Esophagus mucosa (tissue), 1 donor: ENCODE measurements at places on chromosomes 5 and 9. TPM values are rescaled to one million over a fixed set of nuclear protein-coding genes. Genes with fewer than 3 reads are reported as not detected.
A peak's percentile ranks its signal among the peaks of the same experiment; 100 is the strongest.

DNA sequence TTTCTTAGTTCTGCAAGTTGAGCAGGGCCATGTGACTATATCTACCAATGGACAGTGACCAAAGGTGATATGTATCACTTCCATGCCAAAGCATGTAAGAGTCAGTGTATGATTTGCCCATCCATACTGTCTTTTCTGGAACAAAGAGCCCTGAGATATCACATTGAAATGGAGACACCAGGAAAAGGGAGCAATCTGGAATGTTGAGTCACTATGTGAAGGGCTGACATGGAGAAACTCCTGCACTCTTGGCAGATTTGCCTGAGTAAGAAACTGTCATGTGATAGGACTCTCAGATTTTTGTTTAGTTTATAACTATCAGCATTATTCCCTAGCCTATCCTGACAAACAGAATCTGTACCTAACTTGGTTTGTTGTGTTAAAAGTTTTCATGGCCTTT is 29.8 kb upstream of the TMEM161B start:
- no peak for ATAC-seq

- ATAC-seq, result no peak
These were observed 4.7 kb downstream of the ADGRD2 start for GRCh38 chr9:124454791-124455443.

GRCh38 chr9:134971196-134971595 is 53.5 kb upstream of the FCN1 start:
- ATAC-seq, result no peak

GRCh38 chr9:134861595-134862334 is 18.8 kb upstream of the FCN2 start:
- no peak for ATAC-seq

DNA sequence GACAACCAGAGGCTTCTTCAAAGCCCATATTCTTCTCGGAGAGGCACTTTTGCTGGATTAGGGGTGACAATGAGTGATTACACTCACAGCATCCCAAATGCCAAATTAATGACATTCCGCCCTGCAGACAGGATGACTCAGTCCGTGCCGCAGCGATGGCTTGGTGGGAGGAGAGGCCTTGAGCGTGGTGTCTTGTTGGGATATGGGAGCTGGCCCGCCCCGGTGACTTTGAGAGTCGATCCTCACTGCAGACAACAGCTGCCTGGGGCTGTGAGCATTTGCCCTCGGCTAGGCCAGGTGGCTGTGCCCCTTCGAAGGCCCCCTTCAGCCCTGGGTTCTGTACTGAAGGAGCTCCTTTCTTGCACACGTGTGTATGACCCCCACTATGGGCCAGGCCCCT is 29.8 kb downstream of the OLFM1 start:
- peak; percentile 61 for ATAC-seq

GRCh38 chr9:136991993-136992818 is at the start of gene PAXX:
TSS of gene PAXX (plus strand) at chr9:136992422. CDS start at chr9:136992444, 22 bp downstream.
- peak; percentile 77 for ATAC-seq

Gene RHOBTB3
- 3.6 TPM for total RNA-seq

DNA sequence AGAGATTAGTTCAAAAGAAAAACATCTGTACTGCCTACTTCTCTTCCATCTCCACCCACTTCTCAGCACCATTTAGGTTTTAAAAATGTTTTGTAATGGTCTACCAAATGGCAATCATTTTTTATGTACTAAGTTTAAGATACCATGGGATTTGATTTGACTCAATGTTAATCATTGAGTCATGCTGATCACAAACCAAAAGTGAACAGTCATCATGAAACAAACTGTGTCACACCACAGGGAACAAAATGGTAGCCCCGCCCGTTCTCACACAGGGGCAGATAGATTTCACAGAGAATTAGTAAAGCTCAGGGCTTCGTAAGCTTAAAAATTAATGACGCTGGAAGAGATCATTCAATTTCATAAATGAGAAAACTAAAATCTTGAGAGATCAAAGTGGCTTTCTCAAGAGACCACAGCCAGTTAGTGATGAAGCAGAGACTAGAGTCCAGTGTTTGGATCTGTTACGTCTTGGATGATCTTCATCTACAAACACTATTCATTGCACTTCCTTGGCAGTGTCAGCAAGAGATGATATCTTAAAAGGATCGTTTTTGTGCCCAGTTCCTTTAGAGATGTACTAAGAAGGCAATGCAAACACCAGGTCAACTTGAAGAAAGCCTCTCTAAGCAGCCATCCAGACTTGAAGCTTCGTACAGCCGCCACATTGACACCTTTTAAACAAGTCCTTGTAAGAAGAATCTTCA is 33.9 kb upstream of the TRIO start:
- ATAC-seq, result peak; percentile 73

DNA sequence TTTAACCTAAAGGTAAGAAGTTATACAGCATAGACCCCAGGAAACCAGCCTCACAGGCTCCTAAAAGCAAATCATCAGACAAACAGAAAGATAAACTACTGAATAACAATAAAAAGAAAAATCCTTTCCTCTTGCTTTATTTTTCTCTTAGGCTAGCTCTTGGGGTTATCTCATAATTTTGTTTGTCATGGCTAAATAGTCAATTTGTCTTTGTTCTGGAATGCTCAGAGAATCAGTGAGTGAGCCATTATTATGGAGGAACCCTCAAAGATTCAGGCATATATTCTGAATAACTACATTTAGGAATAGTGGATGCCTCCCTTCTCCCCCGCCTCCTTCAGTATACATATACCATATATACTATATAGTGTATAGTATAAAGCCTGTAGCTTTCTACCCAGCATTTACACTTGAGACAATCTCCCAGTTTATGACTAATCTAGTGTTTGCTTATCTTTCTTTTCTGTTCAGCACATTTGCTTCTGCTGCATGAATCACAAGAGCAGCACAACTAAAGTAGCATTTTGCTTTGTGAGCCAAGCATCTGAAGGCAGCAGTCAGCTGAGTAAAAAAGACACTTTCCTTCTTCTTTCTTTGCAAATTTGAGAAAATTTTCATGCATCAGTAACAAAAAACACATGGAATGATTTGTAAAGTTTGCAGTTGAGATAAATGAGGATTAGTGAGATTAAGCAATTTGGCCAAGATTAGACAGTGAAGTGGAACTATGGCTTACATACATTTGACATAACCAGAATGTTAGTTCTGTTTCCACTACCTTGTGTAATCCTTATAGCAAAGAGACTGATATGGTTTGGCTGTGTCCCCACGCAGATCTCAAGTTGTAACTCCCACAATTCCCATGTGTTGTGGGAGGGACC is 45.3 kb upstream of the PPP3R2 start:
- no peak for ATAC-seq

Gene TRAF1
- 1.2 TPM for total RNA-seq

Gene GLDC
- 28.3 TPM for total RNA-seq

- peak; percentile 31 for ATAC-seq
These were observed 139.8 kb downstream of the MPDZ start for GRCh38 chr9:13139641-13140171.

DNA sequence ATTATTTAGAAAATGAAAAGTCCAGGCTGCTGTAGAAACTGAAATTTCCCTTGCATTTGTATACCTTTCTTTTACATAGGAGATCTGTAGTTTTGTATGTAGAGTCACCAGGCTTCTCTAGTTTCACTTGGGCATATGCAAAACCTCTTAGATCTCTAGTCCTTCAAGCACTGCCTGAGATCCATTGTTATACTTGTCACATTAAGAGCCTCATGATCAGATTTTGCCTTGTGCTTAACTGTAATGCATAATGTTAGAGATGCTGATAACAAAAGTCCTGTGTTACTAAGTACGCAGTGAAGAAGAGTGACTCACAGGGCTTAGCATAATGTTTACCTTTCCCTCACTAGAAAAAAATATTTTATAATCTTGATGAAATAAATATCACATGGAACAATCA is 250.2 kb downstream of the CYLC2 start:
- ATAC-seq, result no peak

DNA sequence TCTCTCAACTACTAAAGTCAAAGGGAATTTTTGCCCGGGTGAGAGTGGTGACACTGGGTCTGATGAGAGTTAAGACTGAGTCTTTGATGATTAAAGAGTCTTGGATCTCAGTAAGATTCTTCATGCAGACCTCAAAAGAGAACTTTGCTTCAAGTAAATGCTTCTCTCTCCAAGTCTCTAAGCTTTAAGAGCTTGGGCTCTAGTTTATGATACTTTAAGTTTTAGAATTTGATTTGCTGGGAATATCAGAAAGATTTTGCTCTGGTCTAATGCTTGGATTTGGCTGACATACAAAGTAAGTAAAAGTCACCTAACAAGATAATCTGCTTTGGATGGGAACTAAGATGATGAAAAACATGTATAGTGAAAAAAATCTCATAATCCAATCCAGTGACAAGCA is 566.3 kb downstream of the MAT2B start:
- ATAC-seq, result no peak

GRCh38 chr5:143151056-143151700 is 252.3 kb downstream of the NR3C1 start:
- ATAC-seq, result no peak

Gene ADAMTS6
- 1.2 TPM for total RNA-seq

Gene GFI1B
- not detected for total RNA-seq

GRCh38 chr9:69976152-69976551 is 67.5 kb upstream of the MAMDC2 start:
- ATAC-seq, result no peak

DNA sequence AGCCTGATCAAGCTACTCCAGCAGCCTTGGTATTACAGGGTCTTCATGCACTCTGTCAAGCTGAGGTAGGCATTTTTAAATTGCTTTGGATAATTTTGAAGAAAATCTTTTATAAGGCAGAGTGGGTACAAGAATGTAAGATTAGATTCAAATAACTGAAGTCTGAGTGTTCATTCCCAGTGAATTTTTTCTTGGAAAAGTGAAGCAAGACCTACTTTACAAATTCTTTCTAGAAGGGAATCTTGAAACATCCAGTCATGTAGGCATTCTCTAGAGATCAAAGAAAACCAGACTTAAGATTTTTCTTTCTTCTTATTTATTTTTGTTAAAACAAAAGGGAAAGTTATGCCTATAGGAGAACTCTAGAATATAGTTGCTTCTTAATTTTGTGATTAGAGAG is 139.0 kb downstream of the FOCAD start:
- no peak for ATAC-seq

DNA sequence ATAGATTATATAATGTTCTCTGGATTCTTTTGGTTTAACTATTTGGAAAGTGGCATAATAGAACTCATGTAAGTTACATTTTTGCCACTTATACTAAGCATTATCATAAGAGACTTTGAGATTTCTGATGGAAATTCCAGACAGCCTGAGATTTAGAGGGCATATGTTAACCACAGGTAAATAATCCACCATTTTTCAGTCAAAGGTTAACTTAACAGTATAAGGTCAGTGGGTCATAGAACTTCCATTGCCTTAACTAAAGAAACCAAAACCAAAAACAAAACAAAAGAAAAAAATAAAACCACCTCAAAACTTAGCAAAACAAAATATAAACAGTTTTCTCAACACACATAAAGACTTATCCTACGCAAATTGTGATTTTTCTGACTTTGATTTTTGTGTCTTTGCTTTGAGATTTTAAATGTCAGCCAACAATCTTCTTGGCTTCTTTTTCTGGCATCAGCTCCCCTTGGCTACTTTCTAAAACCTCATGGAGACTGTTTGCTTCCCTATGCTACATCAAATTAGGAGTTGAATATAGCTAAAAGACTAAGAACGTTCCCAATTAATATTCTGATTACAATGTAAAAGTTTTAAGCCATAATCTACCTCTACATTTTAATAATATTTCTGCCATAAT is 430.1 kb upstream of the DAB2 start:
- ATAC-seq, result no peak

DNA sequence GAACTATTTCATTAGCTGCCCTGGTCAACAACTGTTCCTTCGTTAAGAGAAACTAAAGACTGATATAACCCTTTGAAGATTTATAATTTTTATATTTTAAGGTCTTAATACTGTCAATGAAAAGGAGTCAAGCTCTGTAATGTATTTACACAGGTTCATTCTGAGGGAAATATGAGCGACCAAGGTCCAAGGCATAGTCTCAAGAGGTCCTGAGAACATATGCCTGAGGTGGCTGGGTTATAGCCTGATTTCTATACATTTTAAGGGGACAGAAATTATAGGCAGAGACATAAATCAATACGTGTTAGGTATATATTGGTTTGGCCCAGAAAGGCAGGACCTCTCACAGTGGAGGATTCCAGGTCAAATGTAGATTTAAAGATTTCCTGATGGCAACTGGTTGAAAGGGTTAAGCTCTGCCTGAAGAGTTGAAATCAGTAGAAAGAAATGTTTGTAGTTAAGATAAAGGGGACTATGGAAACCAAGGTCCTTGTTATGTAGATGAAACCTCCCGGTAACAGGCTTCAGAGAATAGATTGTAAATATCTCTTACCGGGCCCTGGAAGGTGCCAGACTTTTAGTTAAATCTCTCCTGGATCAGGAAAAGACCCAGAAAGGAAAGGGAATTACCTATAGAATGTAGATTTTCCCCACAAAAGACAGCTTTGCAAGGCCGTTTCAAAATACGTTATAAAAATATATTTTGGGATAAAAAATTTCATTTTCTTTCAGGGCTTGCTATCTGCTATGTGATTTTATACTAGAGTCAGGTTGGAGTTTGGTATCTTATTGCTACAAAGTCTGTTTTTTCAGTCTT is 107.3 kb upstream of the PRLR start:
- no peak for ATAC-seq

Gene C5orf58
- total RNA-seq, result not detected

- peak; percentile 79 for ATAC-seq
These were observed 9.0 kb upstream of the PAPPA start for GRCh38 chr9:116144555-116144954.

DNA sequence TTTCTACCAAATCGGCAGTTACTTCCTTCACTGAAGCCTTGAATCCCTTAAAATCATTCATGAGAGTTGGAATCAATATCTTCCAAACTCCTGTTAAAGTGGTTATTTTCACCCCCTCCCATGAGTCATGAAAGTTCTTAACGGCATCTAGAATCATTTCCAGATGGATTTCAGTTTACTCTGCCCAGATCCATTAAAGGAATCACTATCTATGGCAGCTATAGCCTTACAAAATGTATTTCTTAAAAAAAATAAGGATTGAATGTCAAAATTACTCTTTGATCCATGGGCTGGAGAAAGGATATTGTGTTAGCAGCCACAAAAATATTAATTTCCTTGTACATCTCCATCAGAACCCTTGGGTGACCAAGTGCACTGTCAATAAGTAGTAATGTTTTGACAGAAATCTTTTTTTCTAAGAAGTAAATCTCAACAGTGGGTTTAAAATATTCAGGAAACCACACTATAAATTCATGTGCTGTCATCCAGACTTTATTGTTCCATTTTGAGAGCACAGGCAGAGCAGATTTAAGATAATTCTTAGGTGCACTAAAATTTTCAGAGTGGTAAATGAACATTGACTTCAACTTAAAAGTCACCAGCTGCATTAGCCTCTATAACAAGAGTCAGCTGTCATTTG is 767.7 kb downstream of the DTWD2 start:
- no peak for ATAC-seq

- no peak for ATAC-seq
These were observed 37.0 kb downstream of the MAMDC2 start for GRCh38 chr9:70080481-70081119.

- no peak for ATAC-seq
These were observed 49.1 kb upstream of the EXOC3 start for GRCh38 chr5:393846-394275.

GRCh38 chr5:176394881-176395675 is 6.5 kb downstream of the HIGD2A start:
- ATAC-seq, result no peak

Gene TMEFF1
- total RNA-seq, result not detected

- no peak for ATAC-seq
These were observed 232.7 kb downstream of the EFNA5 start for GRCh38 chr5:107437986-107438510.

Gene PCDHGB6
- total RNA-seq, result 3.0 TPM

Gene NRG2
- total RNA-seq, result 1.9 TPM

GRCh38 chr9:125233678-125234077 is 7.5 kb downstream of the HSPA5 start:
- peak; percentile 74 for ATAC-seq

Gene ENTPD8
- not detected for total RNA-seq

Gene ECSCR
- 5.0 TPM for total RNA-seq
